Stimulated activated CD4-positive, alpha-beta T cell treated with anti-CD3 and anti-CD28 coated beads, Interleukin-1b, Interleukin-23, amount 100 ng/mL, for 1 hour (primary cell): ENCODE measurements at places on chromosomes 4 and X.

DNA sequence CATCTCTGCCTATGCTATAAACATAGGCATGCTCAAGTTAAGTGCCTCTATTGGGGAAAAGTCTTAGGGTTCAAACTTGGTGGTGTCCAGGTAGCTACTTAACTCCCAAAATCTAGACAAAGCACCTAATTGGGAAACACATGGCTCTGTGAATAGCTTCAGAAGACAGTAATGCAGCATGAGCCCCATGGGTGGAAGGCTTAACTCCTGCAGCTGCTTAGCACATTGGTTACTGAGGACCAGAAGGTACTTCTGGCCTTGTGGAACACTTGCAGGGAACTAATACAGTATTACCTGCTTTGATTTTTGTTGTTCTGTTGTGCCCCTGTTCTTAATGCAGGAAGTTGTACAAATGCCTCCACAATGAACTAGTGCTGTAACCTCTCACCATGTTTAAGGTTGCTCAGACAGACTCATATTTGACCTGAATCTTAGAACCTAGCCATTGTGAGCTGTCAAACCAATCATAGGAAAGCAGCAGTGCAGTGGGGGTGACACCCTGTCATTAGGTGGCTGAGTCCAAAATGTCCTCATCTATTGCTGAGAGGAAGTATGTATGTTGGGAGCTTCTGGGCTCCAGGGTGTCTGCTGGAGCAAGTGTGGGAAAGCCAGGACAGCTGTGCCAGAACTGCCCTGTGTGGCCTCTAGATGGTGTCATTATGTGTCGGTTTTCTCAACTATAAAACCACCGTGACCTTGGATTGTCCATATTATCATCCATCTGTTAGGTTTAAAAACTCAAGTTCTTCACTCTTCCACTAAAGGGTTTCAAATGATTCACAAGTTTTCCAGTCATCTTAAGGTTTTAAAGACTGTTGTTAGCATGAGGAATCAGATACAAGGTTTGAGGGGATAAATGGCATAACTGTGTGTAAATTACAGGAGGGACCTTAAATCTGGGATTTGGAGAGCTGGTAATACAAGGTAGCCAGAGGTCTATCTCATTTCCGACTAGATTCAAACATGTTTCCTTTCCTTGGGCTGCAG is 69.9 kb upstream of the WDR1 start:
- no peak for DNase-seq

GRCh38 chr4:184389978-184390900 is 84.1 kb downstream of the IRF2 start:
- no peak for DNase-seq

DNA sequence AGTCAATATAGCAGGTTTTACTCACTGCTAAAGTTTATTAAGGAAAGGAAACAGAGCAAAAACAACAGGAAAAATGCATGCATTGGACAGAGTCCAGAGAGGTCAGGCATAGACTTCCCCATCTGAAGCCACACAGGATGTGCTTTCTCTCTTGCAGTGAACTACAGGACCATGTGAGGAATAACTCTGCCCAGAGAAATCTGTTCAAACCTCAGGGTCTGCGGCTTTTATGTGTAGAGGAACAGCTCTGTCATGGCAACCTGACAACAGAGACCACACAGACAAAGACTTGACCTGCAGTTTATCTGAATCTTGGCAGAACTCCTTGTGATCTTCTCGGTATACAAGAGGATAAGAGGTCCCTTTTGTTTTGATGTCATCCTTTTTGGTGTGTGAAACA is 46.3 kb upstream of the LONRF3 start:
- no peak for DNase-seq

DNA sequence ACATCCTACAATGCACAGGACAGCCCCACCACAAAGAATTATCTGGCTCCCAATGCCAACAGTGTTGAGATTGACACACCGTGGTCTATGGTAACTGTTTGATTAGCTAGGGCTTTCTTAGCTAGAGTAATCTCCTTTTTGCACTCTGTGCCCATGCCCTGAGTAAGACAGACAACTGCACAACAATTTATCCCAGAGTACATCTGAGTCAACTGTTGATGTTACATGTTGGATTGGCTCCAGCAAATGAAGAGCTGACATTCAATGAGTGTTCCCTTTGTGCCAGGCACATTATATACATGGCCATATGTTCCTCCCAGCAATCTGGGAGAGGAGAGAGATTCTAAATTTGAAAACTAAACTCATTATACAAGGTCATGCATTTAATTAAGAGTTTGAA is 3.9 kb upstream of the FAM9C start:
- no peak for DNase-seq

DNA sequence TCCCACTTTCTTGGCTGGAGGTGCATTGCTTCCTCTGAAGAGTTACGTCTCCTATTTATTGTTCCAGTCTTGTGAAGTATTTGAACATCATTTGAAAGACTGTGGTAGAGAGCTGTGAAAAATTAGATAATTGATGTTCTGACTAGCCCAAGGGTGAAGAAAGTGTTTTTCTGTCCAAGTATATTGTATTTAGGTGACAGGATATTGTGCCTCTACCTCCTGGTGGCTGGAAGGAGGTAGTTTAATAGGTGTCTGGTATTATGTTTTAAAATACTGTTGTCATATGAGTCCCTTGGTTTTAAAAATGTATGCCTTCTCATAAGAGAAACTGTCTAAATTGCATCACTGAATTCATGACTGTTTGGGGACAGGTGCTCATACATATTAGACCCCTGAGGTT is 226.0 kb downstream of the SPRY1 start:
- DNase-seq, result no peak

- no peak for DNase-seq
Observed at GRCh38 chr4:78520808-78521226, 30.8 kb upstream of the ANXA3 start.

DNA sequence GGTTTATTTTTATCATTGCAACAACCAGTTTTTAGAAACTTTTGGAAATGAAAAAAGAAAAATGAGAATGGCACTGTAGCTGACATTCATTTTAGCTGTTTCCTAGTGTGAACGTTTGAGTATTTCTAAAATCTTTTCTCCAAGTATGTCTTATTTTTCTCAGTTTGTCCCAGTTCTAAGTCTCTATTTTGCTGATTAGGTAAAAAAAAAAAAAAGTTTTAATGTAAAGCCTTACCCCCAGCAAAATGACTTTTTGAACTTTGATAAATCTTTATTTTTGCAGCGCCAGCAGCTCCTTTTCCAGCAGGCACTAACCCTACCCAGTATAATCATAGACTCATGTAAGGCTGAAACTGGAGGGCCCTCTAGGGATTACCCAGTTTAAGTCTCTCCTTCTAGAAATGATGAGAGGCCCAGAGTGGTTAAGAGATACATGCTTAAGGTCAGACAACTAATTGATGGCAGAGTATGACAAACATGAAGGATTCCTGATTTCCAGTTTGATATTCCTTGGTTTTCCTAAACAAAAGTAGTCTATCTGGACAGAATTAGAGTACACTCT is 84.3 kb upstream of the SLC4A4 start:
- no peak for DNase-seq

DNA sequence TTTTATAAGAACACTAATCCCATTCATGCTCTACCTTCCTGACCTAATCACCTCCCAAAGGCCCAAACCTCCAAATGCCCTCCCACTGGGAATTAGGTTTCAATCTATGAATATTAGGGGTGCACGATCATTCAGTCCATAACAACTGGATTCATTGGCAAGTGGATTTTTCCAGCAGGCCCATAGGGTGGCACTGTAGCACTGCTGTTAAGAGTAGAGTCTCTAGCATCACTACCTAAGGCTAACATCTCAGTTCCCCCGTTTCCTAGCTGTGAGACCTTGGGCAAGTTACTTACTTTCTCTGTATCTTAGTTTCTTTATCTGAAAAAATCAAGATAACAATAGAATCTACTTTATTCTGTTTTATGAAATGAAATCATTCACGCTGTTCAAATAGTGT is 315.8 kb downstream of the STIM2 start:
- DNase-seq, result no peak

- DNase-seq, result no peak
Observed at GRCh38 chr4:65954416-65954815, 284.1 kb upstream of the EPHA5 start.

GRCh38 chr4:87018753-87019152 is 83.9 kb downstream of the AFF1 start:
- DNase-seq, result no peak

DNA sequence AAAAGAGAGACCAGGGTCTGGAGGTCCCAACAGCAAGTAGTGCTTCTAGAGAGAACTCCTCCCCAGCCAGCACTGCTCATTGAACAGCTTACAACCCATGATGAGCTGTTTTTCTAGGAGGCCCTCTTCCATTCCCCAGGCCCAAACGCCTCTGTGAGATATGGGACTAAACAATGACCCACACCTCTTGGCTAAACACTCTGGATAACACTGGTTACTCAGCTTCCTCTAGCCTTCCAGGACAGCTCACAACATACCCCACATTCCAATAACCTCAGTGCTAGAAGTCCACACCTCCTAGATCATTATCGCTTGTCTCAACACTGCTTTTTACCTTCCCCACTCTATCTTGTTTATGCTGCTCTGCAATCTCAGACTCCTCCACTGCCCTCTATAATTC is 35.4 kb upstream of the PGRMC2 start:
- no peak for DNase-seq
